ENCODE measurements at places on chromosomes 4 and X.

GRCh38 chrX:19513383-19513782 is 1.9 kb downstream of the MAP3K15 start:
- no peak for DNase-seq

DNA sequence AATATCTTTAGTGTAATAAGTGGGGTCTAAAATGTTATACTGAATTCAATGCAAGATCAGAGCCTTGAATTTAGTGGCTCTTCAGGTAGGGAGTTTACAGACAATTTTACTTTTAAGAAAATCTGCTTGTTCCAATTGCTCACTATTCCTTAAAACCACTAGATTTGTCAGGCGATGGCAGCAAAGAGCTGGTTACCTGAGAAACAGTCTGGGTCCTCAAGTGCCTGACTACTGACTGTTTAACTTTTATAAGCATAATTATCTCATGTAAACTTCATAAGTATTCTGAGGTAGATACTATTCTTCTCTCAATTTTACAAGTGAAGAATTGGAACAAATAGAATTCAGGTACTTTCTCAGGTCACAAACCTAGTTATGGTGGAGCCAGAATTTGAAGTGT is 84.3 kb downstream of the RRAGB start:
- no peak for DNase-seq

GRCh38 chrX:15781961-15782699 is 8.2 kb upstream of the ZRSR2 start:
- DNase-seq: peak; percentile 25

DNA sequence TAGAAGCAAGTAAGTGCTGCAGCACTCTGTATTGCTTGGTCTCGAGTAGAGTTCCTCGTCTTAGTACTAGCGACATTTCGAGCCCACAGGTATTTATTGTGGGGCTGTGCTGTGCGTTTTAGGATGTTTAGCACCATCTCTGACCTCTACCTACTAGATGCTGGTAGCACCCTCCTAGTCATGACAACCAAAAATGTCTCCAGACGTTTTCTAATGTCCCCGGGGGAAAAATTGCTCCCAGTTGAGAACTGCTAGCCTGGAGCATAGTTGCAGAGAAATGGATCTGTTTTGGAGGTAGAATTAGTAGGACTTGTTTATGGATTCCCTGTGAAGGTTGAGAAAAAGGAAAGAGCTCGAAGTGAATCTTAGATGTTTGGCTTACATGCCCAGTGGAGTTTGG is 287.2 kb downstream of the TENM3 start:
- DNase-seq: no peak

DNA sequence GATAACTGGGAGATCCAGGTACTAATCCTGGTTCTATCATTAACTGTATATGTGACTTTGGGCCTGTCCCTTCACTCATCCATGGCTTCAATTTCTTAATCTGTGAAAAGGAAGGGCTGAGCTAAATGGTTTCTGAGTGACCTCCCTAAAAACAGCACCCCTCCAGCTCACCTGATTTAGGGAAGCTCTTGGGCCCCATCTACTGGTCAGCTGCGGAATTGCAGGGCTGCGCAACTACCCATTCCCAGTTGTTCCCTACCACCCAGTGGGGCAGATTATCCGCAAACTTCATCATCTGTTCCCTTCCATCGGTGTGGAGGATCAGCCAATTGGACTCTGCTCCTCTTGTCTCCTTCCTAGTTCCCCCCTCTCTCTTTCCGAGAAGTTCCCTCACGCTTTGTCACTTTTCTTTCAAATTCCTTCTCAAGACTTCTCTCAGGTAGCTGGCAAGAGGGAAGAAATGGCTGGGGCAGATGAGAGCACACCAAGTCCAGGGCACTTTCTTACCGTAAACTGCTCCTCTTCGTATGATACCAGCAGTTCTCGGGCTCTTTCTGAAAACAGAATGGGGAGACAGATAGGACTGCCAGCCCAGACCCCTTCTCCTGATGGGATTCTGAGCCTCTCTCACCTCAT is 5.8 kb downstream of the LAS1L start:
- peak; percentile 39 for DNase-seq

DNA sequence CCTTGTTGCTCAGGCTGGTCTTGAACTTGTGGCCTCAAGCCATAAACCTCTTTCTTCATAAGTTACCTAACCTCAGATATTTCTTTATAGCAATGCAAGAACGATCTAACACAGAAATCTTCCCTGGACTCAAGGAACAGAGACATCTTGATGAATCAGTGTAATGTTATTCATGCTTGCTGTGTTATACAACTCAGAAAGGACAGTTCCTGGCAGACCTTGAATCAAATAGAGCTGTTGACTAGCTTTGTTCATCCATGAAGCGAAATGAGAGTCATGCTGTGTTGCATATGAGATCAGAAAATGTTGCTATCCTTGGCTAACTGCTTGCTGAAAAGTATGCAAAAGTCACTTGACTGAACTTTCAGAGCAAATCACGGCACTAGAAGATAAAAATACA is 72.6 kb upstream of the ARHGAP24 start:
- DNase-seq: no peak

DNA sequence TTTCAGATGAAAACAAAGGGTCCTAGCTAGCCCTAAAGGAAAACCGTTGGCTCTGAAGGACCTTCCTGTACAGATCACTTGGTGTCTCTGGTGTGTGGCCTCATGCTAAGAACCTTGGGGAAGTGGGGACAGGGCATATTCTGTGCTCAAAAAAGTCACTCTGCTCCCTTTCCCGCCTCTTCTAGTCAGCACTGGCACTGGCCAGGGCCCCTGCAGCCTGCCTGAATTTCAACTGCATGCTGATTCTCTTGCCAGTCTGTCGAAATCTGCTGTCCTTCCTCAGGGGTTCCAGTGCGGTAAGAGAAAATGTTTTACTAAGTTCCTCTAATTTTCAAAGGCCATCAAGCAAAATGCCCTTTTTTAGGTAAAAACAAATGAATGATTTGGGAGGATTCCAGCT is 3.4 kb downstream of the CYBB start:
- DNase-seq: peak; percentile 36

- no peak for DNase-seq
These were observed 13.7 kb downstream of the CCKAR start for GRCh38 chr4:26476545-26476944.

DNA sequence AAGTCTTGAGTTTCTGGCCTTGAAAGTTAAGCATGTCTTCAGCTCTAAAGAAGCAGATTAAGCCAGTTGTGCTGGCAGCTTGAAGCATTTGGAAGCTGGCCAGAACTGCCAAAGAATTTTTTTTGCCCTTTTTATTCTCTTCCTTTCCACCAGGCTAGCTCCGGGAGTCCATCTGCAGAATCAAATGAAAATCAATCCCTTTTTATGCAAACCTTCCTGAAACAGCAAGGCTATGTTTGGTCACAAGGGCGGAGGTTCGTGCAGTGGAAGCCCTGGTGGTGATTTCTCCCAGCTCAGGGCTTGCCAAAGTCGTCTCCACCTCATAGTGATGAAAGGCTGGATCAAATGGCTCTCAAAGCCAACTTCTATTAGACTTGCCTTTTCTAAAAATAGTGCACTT is 21.6 kb upstream of the C4orf54 start:
- no peak for DNase-seq

DNA sequence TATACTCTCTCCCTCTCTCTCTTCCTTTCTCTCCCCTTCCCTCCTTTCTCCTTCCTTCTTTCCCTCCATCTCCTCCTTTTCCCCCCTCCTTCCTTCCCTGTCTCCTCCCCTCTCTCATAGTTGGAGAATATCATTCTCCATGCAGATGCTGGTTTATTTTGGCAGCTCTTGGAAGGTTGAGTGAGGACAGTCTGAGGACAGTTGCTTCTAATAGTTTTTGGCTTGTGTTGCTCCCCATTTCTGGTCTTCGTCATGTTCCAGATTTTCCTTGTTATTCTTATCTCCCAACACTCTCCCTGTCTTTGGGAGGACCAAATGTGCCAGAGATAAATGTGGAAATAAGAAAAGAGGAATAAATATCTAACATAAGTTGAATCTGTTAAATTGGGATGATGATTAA is 263.0 kb downstream of the FRMPD4 start:
- DNase-seq: no peak

DNA sequence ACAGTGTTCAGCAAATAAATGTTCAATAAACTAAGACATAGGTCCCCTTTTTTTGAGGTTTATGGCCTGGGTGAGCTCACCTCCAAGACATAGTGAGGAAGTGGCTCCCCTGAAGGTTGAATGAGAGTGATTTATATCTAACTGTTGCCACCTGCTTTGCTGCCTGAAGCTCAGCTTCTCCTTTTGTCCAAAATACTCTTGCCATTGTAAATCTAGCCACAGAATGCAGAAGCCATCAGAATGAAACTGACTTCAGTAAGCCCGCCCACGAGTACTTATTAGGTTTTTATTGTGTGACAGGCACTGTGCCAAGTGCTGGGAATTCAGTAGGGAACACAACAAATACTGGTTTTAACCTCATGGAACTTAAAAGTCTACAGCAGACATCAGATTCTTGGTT is 18.0 kb downstream of the SPINK2 start:
- DNase-seq: no peak

GRCh38 chrX:51860679-51861078 is 32.7 kb upstream of the MAGED1 start:
- no peak for DNase-seq

DNA sequence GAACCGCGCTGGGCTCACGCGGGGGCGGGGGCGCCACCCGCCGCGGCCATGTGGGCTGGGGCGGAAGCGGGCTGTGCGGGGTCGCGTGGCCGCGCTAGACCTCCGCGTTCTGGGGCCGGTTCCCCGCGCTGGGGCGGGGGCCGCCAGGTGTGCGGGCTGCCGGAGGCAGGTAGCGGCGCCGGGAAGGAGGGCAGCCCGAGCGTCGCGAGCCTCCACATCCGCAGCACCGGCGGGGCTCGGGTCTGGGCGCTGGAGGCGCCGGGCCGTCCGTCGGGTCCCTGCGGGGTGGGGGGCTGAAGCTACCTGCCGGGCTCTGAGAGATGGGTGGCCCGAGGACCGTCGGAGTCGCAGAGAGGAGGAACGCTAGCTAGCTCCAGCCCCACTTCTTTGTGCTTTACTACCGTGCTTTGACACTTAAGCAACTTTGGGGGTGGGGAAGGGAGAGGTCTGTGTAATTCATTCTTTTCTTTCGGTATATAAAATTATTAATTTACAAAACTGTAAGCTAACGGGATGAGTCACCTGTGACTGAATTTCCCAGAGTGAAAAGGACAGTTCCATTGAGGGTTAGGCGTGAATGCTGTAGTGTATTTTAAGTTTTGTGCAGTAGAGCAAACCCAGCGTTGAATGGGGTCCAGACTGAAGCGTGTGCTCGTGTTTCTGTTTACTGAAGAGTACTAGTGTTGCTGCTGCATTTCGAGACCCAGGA is 689 bp downstream of the METAP1 start:
- no peak for DNase-seq

DNA sequence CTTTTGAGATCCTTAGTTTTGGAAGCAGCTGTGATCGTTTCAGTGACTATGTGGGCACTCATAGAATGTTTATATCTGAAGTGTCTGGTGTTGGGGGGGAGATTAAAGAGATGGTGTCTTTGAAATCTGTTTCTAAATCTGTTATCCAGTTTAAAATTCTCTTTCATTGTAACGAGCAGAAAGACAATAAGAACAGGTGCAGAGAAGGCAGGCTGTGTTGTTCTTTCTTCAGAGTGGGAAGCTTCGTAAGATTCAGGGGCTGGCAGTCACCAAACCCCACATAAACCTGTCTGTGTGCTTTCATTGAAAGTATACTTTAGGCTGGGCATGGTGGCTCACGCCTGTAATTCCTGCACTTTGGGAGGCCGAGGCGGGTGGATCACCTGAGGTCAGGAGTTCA is 16.3 kb upstream of the DHRSX start:
- no peak for DNase-seq

GRCh38 chr4:88352062-88352740 is 26.5 kb upstream of the HERC6 start:
- DNase-seq: no peak

GRCh38 chrX:138034136-138034535 is 468.2 kb downstream of the ZIC3 start:
- DNase-seq: no peak

DNA sequence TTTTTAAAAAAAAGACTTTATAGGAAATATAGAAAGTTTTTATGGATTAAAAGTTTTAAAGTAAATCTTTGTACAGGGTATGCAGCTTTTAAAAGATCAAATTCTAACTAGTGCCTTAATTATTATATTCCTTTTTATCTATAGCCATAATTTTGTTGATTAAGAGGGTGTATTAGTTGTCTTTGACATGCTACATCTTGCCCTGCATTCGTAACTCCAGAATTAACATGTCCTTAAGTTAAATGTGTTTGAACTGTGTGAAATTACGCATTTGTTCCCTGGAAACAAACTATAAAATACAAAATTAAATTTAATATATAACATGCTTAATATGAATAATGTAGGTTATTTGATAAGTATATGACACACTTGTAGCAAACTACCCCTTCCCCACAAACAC is 66.3 kb downstream of the PTPN13 start:
- DNase-seq: no peak

DNA sequence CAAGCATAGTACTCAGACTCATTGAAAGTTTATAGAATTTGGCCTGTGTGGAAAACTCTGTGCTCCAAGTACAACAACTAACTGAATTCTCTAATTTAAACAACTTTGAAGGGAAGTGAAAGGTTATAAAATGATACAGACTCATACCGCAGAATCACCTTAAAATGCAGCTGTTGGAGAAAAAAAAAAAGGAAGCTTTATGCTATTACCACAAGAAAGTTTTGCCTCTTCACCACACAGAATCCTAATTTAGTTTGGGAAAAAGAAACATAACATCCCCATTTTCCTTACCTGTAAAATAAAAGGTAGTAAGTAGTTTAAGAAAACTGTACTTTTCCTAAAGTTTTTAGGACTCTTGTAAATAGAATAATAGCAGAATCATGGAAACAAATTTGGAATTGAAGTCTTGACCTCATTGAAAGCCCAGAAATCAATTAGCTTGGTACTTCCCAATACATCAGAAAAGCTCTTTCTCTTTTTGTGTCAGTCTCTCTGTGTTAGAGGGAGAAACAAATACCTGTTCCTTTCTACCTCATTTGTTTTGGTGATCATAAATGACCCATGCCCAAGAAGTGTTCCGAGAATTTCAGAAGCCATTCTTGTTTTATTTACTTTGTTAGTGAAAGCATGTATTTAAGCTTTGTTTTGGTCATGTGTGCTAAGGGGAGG is 78.8 kb downstream of the NFKB1 start:
- no peak for DNase-seq

- no peak for DNase-seq
These were observed 95.7 kb upstream of the GRIA3 start for GRCh38 chrX:123088331-123088730.

GRCh38 chr4:14059006-14059405 is 431.5 kb upstream of the BOD1L1 start:
- no peak for DNase-seq

DNA sequence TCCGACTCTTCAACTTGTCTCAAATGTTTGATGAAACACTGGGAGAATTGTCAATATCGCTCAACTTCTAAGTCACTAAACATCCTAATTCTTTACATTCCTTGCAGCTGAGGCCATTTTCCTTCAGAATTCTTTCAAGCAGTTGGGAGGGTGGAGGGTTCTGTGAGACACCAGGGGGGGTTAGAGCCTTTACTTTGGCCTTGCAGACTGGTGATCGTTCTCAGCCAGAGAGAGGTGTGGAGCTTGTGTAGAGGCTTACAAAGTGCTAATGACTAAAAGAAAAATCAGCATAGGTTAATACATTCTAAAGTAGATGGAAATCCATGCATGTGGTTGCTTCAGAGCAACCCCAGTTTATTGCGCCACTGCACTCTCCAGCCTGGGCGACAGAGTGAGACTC is 21.3 kb upstream of the SOX3 start:
- DNase-seq: no peak
